ENCODE measurements at places on chromosomes 13 and 19. TPM values are rescaled to one million over a fixed set of nuclear protein-coding genes. Genes with fewer than 3 reads are reported as not detected.
A peak's percentile ranks its signal among the peaks of the same experiment; 100 is the strongest.

The GGN gene
- 16.1 TPM for polyA plus RNA-seq

The ADM5 gene
- 0.27 TPM for polyA plus RNA-seq

The SIGLEC10 gene
- 1.3 TPM for polyA plus RNA-seq

The ACER1 gene
- polyA plus RNA-seq, result not detected

The SHC2 gene
- polyA plus RNA-seq, result 14.1 TPM

The NHLRC3 gene
- polyA plus RNA-seq, result 2.4 TPM

- H3K4me1 ChIP-seq, result no peaks in the 10 kb centered on the region
- H3K27ac ChIP-seq, result no peak overlapping the region
- DNase-seq, result no peak
- H3K4me3 ChIP-seq, result no peak overlapping the region
- no peaks in the 10 kb centered on the region for H3K27me3 ChIP-seq
These were observed 560.4 kb downstream of the GPC6 start for GRCh38 chr13:93786846-93787489.

DNA sequence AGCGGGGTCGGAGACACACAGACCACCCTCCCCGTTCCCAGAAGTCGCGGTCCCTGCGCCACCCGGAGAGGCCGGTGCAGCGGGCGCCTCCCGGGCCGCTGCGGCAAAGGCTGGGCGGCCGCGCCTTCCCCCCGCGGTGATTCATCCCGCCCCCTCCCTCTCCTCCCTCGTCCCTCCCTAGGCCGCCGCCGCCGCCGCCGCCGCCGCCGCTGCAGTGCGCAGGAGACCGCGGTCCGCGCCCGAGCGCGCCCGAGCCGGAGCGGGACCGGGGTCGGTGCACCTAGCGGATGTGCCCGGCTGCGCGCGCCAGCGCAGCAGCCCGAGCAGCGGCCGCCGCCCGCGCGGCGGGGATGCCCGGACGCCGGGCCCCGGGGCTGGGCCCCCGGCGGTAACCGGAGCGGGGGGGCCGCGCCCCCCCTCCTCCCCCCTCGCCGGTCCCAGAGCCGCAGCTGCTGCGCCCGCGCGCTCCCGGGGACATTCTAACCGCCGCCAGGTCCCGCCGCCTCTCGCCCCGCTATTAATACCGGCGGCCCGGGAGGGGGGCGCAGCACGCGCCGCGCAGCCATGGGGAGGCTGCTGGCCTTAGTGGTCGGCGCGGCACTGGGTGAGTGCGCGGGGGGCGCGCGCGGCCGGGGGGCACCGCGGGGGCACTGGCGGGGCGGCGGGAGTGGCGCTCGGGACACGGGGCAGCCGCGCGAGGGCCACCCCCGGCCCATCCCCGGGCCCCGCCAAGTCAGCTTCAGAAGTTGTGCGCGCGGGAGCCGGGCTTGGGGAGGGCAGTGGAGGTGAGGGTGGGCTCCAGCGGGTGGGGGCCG is at the start of gene SCN1B:
TSS of gene SCN1B (plus strand) at position 214 of the 815 bp plus-strand sequence. CDS start at position 565, 351 bp downstream.
- H3K4me3 ChIP-seq, result no peak within 1 kb of the TSS
- no peak within 1 kb of the TSS for H3K27ac ChIP-seq
- peaks cover 36% of the 10 kb centered on the region for H3K27me3 ChIP-seq
- peaks cover 5% of the 10 kb centered on the region for H3K4me1 ChIP-seq

GRCh38 chr13:69296130-69296529 is 811.5 kb upstream of the ATXN8OS start:
- no peaks in the 10 kb centered on the region for H3K4me1 ChIP-seq
- no peak overlapping the region for H3K4me3 ChIP-seq
- H3K27me3 ChIP-seq, result no peaks in the 10 kb centered on the region

- no peaks in the 10 kb centered on the region for H3K36me3 ChIP-seq
- H3K4me1 ChIP-seq, result no peaks in the 10 kb centered on the region
- H3K27me3 ChIP-seq, result no peaks in the 10 kb centered on the region
- DNase-seq, result peak; percentile 89
- H3K4me3 ChIP-seq, result no peak overlapping the region
These were observed 5.2 kb upstream of the ZNF579 start for GRCh38 chr19:55585658-55586339.

- H3K36me3 ChIP-seq, result no peaks in the 10 kb centered on the region
- no peaks in the 10 kb centered on the region for H3K27me3 ChIP-seq
- no peaks in the 10 kb centered on the region for H3K4me1 ChIP-seq
- H3K27ac ChIP-seq, result no peak overlapping the region
These were observed 25.4 kb downstream of the POP4 start for GRCh38 chr19:29631450-29631849.

GRCh38 chr13:63198071-63198470 is 1782.4 kb upstream of the PCDH20 start:
- H3K27me3 ChIP-seq, result no peaks in the 10 kb centered on the region
- H3K4me1 ChIP-seq, result peaks cover 4% of the 10 kb centered on the region
- H3K27ac ChIP-seq, result no peak overlapping the region
- H3K4me3 ChIP-seq, result no peak overlapping the region
- no peak for DNase-seq

DNA sequence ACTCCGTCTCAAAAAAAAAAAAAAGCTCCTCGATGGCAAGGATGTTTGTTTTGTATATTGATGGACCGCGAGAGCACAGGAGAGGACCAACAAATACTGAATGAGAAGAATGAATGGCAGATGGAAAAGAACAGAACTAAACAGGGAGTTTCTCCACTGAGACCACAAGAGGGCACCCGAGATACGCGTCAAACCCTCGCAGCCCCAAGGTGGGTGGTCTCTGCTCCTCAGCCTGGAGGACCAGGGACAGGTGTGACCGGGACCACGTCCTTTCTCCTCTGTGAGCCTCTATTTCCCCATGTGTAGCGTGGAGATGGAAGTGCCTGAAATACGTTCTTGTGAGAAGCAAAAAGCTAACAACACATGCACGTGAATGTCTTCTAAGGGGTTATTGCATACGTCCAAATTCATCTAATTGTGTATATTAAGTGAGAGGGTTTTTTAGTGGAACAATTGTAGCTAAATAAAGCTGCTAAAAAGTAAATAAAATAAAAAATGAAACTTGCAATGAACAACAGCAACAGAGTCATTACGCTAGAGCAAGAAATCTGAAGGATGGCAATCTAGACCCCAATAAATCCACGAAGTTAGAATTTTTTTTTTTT is 8.3 kb upstream of the CDC42EP5 start:
- peak; percentile 68 for DNase-seq
- no peak overlapping the region for H3K4me3 ChIP-seq
- H3K36me3 ChIP-seq, result no peaks in the 10 kb centered on the region
- no peak overlapping the region for H3K27ac ChIP-seq
- no peaks in the 10 kb centered on the region for H3K27me3 ChIP-seq
- H3K4me1 ChIP-seq, result no peaks in the 10 kb centered on the region

DNA sequence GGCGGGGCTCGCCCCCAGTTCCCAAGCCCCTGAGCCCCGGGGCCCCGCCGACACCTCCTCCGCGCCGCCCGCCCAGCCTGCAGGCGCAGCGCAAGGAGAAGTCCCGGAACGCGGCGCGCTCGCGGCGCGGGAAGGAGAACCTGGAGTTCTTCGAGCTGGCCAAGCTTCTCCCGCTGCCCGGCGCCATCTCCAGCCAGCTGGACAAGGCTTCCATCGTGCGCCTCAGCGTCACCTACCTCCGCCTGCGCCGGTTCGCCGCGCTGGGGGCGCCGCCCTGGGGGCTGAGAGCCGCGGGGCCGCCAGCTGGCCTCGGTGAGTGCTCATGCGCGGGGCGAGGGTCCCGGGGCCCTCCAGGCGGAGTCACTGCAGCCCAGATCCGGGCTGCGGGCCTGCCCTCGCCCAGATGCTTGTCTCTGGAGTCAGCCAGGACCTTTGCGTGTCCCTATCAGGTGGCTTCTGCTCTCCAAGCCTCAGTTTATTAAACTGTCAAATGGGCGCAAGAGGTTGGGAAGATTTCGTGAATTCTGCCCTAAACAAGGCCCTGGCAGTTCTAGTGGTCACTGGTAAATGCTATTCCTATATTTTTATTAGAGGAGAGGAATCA is 2.0 kb downstream of the NPAS1 start:
- H3K27me3 ChIP-seq, result peaks cover 75% of the 10 kb centered on the region
- no peaks in the 10 kb centered on the region for H3K4me1 ChIP-seq
- DNase-seq, result no peak

GRCh38 chr13:35882722-35883497 is 248.3 kb downstream of the DCLK1 start:
- peak; percentile 10 for DNase-seq
- H3K27ac ChIP-seq, result no peak overlapping the region
- no peaks in the 10 kb centered on the region for H3K27me3 ChIP-seq
- H3K36me3 ChIP-seq, result no peaks in the 10 kb centered on the region
- no peaks in the 10 kb centered on the region for H3K4me1 ChIP-seq

DNA sequence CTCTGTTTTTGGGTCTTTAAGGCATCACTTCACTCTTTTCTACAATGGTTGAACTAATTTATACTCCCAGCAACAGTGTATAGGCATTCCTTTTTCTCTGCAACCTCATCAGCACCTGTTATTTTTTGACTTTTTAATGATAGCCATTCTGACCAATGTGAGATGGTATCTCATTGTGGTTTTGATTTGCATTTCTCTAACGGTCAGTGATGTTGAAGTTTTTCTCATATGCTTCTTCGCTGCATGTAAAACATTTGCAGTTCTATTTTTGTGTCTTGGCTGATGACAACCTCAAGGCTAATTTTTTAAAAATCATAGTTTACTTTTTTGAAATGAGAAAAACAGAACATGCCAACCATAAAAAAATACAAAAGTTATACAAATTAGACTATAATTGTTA is 258.2 kb upstream of the EDNRB start:
- H3K4me1 ChIP-seq, result no peaks in the 10 kb centered on the region
- no peak overlapping the region for H3K4me3 ChIP-seq
- no peak for DNase-seq
- H3K27ac ChIP-seq, result no peak overlapping the region

Measured in small intestine (tissue), 16 donors.